ENCODE measurements at places on chromosomes 3 and 15.

- no peak for DNase-seq
Observed at GRCh38 chr3:171831936-171832335, 11.2 kb upstream of the TMEM212 start.

DNA sequence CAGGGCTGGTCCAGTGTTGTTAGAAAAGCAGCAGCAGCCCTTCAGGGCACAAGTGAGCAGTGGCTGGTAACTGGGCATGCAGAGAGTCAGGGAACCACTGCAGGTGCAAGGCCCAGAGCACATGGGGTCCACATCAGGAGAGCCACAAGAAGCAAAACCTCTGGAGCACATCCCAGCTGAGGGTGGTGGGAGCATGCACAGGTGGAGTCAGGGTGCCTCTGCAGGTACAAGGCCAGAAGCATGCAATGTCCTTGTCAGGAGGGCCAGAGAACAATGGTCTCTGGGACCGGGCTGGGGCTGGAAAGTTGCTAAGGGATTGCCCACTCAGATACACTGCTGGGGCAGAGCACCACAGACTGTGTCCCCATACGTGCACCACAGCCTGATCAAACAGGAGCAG lies 226.1 kb upstream of the UBE2E2 start:
- DNase-seq, result no peak

GRCh38 chr3:127492426-127492825 lies 98.1 kb downstream of the TPRA1 start:
- no peak for DNase-seq

DNA sequence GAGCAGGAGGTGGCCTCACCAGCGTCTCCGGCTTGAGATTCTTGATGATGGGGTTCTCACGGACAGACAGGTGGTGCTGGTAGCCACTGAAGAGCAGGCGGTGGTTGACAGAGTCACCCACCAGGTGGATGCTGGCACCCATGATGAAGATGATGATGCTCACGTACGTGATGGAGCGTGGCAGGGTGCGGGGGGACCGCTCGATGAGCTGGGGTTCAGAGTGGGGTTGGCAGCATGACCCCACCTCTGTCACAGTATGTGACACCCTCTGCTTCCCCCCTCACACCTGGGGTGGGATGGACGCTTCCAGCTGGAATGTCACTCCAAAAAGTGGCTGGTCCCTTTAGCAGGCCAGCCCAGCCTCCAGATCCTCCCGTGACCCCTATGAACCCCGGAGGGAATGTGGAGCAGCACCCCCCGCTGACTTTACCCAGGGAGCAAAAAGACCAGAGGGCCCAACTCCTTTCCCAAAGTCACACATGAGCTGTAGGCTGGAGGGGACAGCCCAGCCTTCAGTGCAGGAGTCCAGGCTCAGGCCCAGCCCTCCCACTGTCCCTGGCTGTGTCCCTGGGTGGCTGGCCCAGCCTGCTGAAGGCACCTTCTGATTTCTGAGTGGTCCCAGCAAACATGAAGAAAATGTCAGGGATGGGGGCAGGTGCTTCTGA lies 6.7 kb upstream of the CALML4 start:
- DNase-seq, result no peak

- no peak for DNase-seq
Observed at GRCh38 chr3:165403666-165404065, 207.5 kb upstream of the SLITRK3 start.

DNA sequence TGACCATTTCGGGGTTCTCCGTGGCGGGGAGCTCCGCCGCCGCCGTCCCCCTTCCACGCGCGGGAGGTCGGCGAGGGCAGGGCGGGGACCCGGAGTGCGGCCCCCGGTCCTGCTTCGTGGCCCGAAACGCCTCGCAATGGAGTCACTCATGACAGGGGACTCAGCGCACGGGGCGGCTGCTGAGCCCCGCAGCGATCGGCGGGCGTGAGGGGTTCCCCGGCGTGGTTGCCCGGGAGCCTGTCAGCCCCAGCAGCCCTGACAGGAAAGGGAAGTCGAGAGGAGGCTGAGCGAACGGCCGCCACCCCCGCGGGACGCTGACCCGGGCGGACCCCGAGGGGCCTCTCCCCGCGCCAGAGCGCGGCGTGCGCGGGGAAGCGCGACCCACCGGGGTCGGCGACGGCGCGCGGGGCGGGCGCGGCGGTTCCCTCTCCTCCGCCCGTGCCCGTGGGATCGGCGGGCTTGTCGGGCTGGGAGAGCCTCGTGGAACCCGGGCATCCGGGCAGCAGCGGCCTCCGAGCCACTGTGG lies 564 bp upstream of the PIGZ start:
- DNase-seq, result peak; percentile 17

DNA sequence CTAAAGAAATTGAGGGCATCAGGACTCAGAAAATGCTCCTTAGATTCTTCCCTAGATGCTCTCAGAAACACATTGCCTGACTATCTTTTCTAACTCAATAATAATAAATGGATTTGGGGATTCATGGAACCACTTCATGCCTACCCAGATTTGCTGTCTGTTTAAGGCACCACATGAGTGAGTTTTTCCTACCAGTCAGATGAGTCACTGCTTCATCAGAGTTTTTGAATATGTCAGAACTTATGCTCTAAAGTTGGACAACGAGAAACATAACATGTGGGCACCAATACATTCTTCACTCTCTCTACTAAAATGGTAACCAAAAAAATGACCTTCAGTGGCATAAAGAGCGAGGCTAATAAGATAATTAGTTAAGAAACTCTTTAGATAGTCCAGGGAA lies 1135.1 kb downstream of the TUSC7 start:
- no peak for DNase-seq

DNA sequence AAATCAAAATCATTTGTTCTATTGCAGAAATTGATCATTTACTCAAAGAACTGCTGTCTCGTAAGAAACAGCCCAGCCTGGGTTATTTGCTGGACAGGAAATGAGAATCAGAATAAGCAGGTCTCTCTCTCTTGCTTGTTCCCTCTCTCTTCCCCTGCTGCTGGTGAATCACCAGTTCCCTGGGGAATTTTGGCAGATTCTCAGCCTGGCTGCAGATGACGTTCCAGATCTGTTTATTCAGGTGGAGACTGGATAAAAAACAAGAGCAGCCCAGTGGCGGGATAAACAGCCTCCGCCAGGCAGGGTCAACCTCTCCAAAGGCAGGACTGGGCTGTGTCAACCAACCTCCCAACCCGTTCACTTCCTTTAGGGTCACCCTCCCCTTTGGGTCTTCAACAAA lies 72.1 kb downstream of the LRIG1 start:
- no peak for DNase-seq

DNA sequence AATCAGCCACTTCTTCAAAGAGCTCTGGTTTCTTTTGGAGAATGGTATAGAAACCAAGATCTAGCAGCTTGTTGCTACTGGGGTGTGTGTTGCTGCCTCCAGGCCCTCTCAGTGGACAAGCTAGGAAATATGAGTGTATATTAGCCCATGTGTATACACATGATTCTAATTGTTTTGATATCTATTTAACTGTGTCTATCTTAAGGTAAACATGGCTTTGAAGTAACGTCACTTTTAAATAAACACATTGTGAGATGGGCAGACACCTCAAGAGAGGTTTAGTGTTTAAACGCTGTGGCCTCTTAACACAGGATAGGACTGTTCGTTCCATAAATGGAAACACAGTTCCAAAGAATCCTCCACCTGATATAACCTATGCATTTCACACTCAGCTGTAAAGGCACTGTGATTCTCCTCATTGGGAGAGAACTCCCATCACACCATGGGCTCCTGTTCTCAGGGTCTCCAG lies 87.0 kb downstream of the GMPS start:
- no peak for DNase-seq

- DNase-seq, result no peak
Observed at GRCh38 chr15:100284701-100285100, 57.1 kb downstream of the ADAMTS17 start.

DNA sequence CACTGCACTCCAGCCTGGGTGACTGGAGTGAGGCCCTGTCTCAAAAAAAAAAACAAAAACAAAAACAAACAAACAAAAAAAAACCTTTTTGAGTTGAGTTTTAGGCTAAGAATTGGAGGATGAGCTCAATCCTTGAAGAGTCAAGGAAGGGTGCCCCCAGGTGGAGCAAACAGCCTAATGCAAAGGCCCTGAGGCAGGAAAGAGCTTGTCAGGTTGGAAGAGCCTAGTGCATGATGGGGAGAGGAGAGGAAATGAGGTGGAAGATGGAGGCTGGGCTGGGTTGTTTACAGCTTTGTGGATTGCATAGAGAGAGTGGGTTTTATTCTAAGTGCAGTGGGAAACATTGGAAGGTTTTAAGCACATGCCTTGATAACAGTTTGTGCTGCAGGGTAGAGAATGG lies 2.1 kb upstream of the SNX22 start:
- no peak for DNase-seq

DNA sequence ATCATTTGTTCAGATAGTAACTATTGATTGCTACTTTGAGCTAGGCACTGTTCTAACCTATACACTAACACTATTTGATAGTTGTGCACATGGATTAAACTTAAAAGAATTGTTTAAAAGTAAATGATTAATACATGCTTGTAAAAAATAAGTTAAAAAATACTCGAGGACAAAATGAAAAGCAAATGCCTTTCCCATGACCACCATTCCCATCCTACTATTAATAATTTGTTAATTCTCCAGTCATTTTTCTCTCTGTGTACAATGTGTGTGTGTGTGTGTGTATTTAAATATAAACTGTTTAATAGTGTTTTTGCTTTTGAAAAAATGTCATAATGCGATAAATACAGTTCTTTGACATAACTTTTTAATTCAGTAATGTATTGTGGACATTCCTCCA lies 78.7 kb upstream of the KCNMB2 start:
- DNase-seq, result no peak

DNA sequence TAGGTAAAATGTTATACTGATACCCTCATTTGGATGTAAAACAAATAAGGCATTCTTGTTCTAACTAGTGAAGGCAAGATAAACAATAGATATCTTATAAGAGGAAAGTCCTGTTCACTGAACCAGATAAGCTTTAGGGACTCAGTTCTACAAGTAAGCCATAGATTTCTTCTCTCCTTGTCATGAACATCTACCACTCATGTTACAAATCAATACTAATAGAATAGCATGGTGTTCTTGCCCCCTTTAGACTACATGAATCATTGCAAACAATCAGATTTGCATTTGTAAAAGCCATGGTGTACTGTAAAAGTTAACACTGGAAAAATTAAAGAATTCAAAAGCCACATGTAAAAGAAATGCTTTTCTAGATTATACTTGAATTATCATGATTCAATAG lies 500.1 kb downstream of the NLGN1 start:
- no peak for DNase-seq

GRCh38 chr15:78623786-78624497 lies 3.1 kb upstream of the CHRNA3 start:
- DNase-seq, result no peak

DNA sequence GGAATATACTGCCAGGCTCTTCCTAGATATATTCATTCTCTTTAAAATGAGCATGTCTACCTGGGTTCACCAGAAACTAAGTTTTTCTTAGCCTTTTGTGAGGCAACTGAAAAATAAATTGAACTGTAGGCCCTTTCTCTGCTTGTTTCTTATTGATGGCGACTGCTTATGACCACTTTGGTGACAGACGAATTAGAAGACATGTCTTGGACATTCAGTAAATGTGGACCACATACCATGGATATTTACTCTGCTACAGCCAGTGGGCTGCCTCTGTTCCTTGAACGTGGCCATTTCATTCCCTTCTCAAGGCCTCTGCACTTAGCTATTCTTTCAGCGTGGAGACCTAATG lies 603 bp upstream of the SELENOK start:
- no peak for DNase-seq

- no peak for DNase-seq
Observed at GRCh38 chr3:56754741-56755417, 46.9 kb downstream of the ARHGEF3 start.

DNA sequence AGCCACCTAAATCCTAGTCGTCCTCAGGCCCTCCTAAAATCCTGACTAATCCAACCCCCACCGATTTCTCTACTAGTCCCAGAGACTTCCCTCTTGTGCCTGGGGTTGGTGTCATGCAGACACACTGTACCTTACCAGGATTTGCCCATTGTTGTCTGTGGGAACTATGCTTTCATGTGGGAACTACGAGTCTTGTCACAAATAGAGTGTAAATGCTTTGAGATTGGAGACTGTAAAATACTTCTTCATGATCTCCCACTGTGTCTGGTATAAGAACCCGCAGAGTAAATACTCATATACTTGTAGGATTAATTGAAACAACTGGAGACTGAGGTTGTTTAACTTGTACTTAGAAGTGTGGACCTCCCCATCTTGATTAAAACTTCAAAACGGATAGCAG lies 11.2 kb downstream of the B3GNT5 start:
- DNase-seq, result no peak

GRCh38 chr15:101276501-101277037 lies 716 bp downstream of the SELENOS start:
- DNase-seq, result no peak

DNA sequence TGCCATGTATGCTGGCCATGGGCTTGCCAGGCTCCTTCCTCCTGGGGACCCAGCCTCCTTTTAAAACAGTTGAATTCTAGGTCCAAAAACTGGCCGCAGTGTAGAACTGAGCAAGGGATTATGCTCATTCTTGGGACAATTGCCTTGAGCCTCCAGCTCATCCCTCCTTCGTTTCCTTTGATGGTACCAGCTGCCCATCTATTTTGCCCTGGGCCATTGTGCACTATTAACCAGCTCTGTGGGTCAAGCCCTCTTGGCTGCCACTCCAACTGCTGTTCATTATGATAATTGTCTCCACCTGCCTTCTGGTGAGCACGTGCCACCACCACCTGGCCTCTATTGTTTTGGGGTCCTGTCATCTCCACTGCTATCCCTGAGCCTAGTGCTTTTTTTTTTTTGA lies 75.8 kb upstream of the SYN2 start:
- no peak for DNase-seq

GRCh38 chr3:27312044-27312668 lies 57.0 kb downstream of the NEK10 start:
- no peak for DNase-seq

- DNase-seq, result no peak
Observed at GRCh38 chr3:197504641-197505121, 51.1 kb downstream of the BDH1 start.

DNA sequence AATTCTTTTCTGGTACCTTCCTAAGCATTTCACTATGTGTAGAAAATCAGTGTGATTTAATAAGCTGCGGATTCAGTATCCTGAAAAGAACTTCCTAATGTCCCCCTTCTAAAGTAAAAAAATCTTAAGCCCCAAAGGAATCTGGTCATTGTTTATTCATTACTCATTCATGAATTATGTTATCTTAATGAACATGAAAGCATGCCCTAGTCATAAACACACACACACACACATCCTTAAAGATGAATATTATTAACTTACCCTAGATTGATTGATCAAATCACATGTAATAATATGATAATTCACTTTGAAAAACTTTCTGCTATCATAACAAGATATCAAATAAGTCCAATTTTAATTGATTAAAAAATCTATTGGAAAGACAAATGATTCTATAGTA lies 96.4 kb upstream of the BFSP2 start:
- DNase-seq, result no peak

DNA sequence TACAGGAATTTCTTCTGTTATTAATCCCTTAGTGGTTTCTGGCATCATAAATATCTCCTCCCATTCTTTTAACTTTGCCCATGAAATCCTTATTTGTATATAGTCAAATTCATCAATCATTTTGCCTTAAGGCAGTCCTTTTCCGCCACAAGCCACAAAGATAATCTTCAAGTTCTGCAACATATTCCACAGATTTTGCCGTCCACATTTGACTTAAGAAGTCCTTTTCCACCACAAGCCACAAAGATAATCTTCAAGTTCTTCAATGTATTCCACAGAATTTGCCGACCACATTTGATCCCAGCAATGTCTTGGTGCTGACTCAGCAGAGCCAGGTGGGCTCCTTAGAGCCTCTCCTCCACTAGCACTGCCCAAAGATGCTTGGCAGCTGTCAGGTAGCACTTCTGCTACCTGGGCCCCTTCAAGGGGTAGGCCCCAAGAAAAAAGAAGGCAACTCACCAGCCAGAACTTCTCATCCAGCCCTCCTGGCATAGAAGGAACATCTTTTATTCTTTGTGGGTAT lies 35.0 kb downstream of the SEC22C start:
- DNase-seq, result no peak
